ENCODE measurements at places on chromosomes 11 and 22.

DNA sequence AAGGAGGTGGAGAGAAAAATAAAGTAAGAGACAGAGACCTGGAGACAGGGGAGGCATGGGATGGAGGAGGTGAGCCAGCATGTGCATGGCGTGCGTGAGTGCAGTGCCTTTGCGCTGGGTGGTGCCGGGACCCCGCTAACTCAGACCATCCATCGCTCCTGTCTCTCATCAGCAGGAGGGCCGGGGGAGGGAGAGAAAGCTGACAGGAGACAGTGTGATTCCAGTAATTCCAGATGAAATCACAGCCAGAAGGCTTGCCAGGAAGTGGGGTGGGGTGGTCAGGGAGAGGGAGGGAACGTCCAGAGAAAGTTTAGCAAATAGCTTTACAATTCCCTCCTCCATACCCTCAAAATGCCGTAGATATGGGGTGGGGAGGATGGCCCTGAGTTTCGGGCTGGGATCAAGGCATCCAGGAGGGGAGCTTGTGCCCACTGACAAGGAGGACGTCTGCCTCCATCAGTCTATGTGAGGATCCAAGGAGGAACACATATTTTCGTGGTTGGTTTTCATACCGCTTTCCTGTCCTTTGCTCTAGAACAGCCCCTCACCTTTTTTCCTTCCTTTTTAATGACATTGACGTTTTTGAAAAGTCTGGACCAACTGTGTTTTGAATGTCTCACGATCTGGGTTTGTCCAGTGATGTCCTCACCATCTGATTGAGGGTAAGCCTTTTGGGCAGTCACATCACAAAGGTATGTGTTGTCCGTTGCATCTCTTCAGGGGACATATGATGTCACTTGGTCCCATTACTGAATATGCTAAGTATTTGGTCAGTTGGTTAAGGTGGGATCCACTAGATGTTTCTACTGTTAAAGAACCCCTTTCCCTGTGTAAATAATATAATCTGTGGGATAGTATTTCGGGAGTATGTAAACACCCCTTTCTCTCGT lies 567.3 kb downstream of the MIAT start:
- no peak for DNase-seq

GRCh38 chr11:48006301-48006992 lies 26.1 kb downstream of the PTPRJ start:
- DNase-seq, result peak; percentile 88

- no peak for DNase-seq
Measured at GRCh38 chr22:19604711-19605268, 80.6 kb upstream of the CLDN5 start.

DNA sequence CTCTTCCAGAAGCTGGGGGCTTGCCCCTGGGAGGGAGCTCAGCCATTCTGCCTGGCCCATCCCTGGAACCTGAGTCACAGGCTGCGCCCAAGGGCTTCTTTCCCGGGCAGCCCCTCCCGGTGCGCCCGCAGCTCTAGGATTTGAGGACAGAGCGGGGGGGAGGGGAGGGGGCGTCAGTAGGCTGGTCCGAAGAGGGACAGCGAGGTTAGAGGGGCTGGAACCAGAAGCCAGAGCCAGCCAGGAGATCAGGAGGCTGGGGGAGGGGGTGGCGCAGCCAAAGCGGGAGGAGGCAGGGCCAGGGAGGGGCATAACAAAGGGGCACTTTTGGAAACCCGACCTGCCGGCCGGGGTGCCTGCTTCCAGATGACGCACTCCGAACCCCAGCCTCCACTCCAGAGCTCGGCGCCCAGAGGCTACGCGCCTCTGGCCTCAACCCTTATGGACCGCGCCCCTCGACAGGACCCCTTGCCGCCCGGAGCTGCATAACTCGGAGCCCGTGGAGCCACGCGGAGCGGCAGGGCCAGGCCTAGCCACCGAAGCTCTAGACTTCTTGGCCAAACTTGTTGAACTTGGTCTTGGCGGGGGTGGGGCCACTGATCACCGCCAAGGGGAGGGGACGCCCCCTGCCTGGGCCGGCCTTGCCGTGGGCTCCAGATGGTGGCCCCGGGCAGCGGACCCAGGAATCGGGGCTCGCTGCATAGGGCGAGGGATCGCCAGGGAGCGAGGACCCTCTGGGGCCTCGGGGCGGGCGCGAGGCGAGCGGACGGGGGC lies 744 bp downstream of the PACSIN3 start:
- DNase-seq, result no peak

DNA sequence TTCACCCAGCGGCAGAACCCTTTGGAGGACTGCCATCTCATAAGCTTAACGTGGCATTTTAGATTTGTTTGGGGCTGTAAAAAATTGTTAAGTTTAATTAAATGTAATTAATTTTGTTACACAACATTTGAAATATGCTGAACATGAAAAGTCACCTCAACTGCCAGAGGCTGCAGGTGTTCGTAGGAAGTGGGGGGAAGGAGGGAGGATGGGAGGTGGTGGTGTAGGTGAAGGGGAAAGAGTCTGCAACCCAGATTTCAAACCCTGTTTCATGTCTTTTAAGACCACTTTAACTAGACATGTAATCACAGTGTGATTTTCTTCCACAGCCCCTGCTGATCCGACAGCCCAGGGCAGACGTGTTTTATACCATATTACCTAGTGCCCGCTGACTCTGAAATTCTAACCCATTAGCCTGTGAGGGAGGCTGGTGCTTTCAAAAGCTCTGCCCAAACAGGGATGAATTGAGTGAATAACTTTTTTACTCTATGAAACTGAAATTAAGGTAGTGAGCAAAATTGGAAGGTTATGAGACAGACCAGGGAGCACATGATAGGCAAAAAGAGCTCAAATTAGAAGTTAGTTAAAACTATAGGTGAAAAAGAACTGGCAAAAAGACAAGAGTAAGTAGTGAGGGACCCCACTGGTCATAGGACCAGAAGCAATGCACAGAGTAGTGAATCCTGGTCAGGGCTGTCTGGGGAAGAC lies 279.8 kb downstream of the DDX10 start:
- DNase-seq, result no peak

DNA sequence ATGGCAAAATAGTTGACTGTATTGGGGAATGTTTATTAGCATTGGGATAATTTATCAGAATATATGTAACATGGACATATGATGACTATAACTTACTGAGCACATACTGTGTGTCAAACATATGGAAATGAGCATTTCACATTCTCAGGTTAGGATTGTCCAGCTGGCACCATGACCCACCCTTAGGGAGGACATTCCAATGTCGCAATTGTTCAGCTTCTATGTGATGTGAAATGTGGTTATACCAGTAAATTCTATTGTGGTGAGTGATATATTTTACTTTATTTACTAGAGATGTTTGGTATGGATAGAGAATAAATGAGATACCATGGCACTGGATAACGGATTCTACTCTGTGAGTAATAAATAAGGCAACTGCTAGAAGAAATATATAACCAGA lies 50.4 kb downstream of the OR4A47 start:
- DNase-seq, result no peak

DNA sequence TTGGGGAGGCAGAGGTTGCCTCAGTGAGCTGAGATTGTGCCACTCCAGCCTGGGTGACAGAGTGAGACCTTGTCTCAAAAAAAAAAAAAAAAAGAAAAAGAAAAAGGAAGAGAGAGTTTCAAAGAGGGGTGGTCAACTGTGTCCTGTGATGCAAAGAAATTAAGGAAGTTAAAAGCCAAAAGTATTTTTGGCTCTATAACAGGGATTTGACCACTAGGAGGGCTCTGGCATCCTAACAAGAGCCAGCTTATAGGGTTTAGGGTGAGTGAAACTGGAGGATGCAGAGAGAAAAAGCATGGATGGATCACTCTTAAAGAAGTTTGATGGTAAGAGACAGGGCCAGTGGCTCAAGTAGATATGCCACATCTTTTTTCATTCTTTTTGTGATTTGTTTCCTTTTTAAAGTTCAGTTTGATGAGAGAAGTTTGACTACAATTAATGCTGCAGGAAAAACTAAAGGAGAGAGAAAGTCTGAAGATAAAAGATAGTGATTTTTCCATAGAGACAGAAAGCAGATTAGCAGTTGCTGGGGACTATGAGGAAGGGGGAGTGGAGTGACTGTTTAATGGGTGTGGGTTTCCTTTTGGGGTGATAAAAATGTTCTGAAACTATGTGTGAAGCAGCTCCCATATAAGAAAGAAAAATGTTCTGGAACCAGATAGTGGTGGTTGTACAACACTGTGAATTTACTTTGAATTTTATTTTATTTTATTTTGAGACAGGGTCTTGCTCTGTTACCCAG lies 11.1 kb upstream of the MICAL2 start:
- no peak for DNase-seq

- no peak for DNase-seq
Measured at GRCh38 chr11:85809191-85809590, 1.8 kb downstream of the SYTL2 start.

- DNase-seq, result no peak
Measured at GRCh38 chr11:127247261-127247851, 246.8 kb upstream of the KIRREL3 start.

DNA sequence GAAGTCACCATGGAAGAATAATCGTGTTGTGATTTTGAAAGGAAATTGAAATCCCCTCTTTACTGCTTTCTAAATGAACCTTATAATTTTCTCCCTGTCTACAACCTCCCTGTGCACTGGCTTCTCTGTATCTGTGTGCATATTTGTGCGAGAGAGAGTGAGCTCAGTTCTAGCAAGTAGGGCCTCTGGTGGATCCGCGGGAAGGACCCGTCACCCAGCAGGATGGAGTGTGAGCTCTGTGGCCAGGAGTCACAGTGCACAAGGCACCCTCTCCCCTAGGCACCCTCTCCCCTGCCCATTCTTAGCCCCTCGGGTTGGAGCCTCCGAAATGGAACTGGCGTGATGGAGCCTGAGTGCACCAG lies 109.0 kb downstream of the TRIM29 start:
- no peak for DNase-seq

DNA sequence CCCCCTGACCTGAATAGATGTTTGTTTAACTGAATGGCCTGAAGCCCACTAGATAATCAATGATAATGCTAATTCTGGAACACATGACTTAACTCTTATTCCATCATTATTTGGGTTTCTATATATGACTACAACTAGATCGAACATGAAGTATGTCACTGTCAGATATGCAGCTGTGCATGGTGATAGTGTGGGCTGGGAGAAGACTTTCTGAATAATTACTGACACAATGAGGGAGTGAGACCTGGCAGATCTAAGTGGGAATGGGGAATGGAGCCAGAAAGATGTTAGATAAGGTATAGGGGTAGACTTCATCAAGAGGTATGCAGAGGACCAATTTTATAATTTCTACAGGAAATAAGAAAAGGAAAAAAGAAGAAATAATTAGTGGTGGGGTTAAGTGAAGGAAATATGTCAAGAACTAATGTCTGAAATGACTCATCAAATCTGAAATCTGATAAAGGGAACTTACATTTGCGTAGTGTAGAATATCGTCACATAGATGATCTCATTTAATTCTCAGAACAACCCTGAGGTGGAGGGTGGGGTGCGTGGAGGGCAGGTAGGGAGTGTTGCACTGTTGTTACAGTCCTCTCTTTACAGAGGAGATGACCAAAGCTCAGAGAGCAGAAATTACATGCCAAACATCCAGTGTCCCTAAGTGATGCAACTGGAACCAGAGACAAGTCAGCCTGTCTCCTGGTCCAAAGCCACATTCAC lies 68.2 kb upstream of the EED start:
- no peak for DNase-seq

DNA sequence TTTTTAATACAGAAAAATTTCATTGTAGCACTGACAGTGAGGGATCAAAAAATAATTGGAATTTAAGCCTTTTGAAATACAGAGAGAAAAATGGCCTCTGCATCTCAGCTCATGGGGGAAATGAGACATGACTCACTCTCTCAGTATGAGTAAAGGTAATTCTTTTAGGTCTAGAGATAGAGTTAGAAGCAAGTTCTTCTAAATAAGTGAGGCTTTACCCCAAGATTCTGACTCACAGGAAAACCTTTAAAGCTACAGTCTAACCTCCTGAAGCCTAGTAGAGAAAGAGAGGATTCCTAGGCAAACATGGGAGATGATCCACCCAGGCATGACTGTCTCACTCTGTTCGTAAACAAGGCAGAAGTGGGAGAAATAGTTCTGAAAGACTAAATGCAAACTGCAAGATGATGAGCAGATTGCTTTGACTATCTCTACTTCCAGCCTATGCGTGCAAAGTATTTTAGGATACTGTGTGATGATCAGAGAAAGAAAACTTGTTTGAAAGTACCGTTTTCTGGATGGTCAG lies 1003.3 kb upstream of the CCDC90B start:
- peak; percentile 63 for DNase-seq

DNA sequence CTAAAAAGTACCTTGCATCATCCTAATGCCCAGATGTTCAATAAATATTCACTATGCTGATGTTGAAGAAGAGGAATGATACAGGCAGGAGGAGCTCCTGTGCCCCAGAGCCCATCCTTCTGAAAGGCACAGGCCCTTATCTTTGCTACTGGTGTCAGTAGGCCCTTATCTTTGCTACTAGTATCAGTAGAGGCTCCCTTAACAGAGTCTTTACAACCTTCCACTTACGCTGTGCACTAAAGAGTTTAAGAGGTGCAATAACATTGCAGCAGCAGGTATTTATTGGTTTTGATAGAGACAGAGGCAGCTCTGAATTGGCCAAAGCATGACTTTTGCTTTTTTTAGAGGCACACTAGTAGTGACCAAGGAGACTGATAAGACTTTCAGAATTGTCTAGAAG lies 174.4 kb downstream of the TENM4 start:
- no peak for DNase-seq

DNA sequence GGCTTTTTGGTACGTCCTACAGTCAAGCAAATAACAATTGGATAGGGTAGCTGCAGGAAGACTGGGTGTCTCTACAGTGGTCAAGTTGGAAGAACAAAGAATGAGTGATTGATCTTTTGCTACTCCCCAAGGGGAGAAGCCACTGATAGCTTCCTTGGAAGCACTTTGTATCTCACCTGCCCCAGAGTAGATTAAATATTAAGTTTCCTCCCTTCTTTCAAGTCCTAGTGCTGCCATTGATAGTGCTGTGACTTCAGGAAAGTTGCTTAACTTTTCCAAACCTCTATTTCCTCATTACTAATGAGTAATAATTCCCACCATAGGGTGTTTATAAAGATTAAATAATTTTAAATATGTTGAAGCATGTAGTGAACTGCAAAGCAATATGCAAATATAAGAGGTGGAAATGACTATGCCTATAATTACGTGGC lies 35.6 kb upstream of the EHF start:
- DNase-seq, result no peak

GRCh38 chr11:75268626-75269366 lies 28.2 kb downstream of the TPBGL start:
- DNase-seq, result no peak

GRCh38 chr22:46731246-46732040 lies 6.6 kb downstream of the CERK start:
- DNase-seq, result no peak

- peak; percentile 75 for DNase-seq
Measured at GRCh38 chr22:32050678-32051515, 7.8 kb downstream of the SLC5A1 start.

DNA sequence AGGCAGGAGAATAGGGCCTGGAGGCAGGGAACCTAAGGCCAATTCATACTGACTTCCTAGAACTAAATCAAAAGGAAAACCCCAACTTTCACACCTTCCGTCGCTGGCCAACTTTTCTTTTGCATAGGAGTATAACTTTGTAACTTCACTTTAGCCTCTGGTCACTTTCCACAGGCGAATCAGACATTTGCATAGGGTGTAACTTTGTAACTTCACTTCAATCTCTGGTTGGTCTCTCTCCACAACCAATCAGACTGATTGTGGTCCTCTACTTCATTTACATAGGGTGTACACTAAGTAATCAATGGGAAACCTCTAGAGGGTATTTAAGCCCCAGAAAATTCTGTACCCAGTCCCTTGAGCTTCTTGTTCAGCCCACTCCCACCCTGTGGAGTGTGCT lies 11.5 kb upstream of the TMPRSS4 start:
- DNase-seq, result no peak
